ENCODE measurements at places on chromosomes 13 and 19.

- no peak for DNase-seq
These were observed 238.2 kb downstream of the LIG4 start for GRCh38 chr13:107977071-107977574.

- no peak for DNase-seq
These were observed 1.5 kb downstream of the ILF3 start for GRCh38 chr19:10655457-10656312.

GRCh38 chr19:48830088-48830487 lies 6.2 kb downstream of the HSD17B14 start:
- DNase-seq, result no peak

GRCh38 chr13:30697177-30697953 lies 38.0 kb upstream of the ALOX5AP start:
- DNase-seq, result no peak

- no peak for DNase-seq
These were observed 374.6 kb upstream of the ARGLU1 start for GRCh38 chr13:106942563-106942962.

- no peak for DNase-seq
These were observed 3.3 kb upstream of the RAX2 start for GRCh38 chr19:3775374-3775711.

DNA sequence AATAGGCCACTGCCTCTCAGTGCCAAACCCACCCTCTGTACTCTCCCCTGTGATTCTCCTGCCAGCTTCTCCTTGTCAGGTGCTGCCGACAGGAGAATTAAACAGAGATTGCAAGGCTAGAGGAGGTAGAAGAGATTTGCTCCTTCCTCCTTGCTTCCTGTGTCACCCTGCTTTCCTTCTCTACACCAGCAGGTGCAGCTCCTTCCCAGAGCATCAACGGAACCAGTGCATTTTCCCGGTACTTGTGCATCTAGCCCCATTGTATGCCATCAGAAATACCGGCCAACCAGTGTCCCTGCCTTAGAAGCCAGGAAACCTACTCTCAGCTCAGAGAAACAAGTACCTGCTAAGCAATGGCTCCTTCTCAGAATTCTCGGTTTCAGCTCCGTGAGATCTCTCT lies 253.2 kb downstream of the SUCLA2 start:
- DNase-seq, result no peak

DNA sequence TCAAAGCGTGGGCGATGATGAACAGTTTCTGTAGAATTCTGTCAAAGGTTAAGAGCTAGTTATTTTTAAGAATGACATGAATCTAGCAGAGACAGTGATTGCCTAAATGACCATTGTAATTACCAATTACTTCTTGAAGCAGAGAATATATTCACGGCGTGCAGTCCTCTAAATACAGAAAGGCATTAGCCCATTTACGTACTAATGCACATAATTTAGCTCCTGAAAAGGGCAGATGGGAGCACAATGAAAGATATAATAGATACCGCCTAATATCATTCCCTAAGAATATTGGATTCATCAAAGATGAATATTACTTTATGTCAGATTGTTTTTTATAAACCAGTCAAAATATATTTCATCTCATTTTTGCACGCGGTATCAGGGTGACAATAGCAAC lies 212.4 kb downstream of the URI1 start:
- DNase-seq, result no peak

GRCh38 chr13:95499811-95500712 lies 52.5 kb upstream of the CLDN10 start:
- DNase-seq, result no peak

DNA sequence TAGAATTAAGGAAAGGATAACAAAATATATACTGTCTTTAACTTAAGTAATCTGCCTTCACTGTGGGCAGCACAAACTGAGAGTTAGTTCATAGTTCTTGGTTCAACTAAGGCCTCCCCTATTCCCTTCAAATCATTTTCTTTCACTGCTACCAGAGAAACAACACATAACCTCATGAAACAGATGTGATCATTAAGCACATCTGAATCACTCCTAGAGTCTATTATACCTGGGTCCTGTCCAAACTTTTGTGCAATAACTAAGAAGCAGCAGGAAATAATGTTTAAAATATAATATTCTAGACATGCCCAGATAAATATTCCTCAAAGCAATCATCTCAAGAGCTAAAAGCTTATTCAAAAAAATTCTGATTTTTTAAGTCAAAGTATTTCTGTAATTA lies 62.9 kb downstream of the ZC3H13 start:
- no peak for DNase-seq

GRCh38 chr13:50668691-50669271 lies 174.7 kb downstream of the DLEU7 start:
- DNase-seq, result no peak

DNA sequence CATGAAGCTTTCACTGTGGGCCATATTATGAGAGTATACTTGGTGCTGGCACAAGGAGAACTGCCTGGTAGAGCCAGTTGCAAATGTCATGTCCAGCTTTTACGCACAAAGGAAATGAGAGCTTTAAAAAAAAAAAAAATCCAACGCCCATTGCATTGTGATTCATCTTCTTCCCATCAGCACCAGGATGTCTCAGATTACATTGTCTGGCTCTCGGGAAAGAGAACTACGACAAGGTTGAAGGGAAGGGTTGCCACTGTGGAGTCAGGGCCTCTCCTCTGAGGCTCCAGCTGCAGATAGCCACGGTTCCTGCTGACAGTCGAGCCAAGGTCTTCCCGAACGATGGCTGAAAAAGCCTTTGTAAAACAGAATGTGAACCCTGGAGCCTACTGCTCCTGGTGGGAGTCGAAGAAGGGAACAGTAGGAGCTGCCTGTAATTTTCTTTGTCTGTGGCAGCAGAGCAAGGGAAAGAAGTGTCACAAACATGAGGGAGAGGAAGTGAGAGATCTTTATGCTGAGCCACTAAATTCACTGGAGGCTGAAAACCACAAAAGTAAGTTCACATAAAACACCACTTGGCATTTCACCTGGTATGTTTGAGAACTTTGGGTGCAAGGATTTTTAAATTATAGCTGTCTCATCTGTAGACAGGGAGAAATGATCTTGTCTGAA lies 704.7 kb downstream of the DIAPH3 start:
- no peak for DNase-seq

DNA sequence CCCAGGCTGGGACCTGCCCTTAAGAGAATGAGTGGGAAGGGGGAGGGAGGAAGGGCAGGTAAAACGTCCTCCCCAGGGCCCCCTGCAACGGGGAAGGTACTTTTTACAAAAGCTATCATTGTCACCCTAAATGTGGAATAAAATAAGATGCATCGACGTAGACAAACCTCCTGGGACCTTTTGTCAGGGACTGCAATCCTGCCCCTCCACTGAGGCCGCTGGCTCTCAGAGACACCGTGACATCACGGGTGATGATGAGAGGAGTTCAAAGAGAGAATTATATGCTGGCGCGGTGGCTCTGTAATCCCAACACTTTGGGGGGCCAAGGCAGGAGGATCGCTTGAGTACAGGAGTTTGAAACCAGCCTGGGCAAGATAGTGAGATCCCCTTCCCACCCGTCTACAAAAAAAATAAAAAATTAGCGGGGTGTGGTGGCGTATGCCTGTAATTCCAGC lies 1.8 kb upstream of the MYBPC2 start:
- no peak for DNase-seq

DNA sequence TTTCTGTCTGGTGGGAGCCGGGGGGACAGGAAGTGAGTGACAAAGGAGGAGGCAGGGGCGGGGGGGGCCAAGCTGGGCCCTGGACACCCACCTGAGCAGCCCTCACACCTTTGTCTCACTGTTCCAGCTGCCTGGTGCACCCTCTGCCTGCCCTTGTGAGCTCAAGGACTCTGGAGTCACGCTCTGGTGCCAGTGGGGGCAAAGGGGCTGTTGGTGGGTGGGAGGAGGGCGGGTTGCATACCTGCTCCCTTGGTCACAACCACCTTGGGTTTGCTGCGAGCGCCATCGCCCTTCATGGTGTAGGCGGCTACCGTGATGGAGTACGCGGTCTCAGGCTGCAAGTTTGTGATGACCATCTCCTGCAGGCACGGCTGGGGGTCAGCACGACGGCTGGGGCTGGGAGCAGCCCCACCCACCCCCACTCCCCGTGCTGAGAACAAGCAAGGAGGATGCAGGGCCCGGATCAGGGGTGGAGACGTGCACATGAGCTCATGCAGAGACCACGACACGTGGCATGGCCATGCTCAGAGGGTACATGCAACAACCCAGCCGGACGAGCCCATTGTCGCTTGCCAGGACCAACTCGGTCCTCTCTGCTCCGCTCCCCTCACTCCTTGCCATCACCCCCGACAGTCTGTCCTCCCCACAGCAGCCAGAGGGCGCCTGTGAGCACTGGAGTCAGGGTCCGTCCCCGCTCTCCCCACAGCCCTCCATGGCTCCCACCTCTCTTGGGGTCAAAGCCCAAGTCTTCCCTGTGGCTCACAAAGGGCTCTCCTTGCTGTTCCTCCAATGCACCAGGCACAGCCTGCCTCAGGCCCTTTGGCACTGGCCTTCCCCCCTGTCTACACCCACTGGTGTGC lies 114.9 kb downstream of the PTPRS start:
- DNase-seq, result peak; percentile 48

GRCh38 chr13:41708713-41709112 lies 251.4 kb downstream of the RGCC start:
- no peak for DNase-seq

DNA sequence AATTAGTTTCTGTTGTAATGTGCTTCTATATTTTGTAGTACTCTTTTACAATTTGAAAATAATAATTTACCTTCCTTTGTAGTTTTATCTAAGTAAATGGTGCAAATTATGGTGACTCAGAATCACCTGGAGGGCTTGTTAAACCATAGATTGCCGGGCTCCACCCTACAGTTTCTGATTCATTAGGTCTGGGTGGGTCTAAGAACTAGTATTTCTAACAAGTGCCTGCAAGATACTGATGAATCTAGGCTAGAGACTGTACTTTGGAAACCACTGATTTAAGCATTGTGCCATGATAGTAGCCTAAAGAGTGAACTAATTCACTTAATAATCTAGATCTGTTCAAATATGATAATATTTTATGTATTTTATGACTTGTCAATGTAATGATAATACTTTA lies 437.4 kb upstream of the SPRY2 start:
- no peak for DNase-seq
